MCF 10A (cell line): ENCODE measurements at places on chromosomes 5 and 9. TPM values are rescaled to one million over a fixed set of nuclear protein-coding genes. Genes with fewer than 3 reads are reported as not detected.

The FOXD4L5 gene
- total RNA-seq: 0.49 and 0.52 TPM in 2 replicates

The TSSK1B gene
- total RNA-seq: 0.35 and 0.39 TPM in 2 replicates

The PCDH12 gene
- total RNA-seq: 0.07 TPM in 1 of 2 replicates, not detected in the other

The ZNF879 gene
- 1.3 and 1.8 TPM in 2 replicates for total RNA-seq
